ENCODE measurements at places on chromosomes 2 and 18.

DNA sequence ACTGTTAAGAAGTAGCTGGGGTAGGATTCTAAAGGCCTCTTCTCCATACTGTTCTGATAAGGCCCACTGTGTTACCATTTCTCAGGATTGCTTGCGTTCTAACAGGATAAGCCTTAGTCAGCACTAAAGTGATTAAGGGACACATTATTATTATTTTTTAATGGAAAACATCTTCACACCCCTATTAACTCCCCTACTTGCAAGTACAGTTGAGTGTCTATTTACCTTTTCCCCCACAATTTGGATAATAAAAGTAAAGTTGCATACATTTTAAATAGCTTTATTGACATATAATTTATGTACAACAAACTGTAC is 9.0 kb downstream of the REL start:
- no peak for DNase-seq

GRCh38 chr2:233441161-233442027 is 87.1 kb downstream of the DGKD start:
- no peak for DNase-seq

- no peak for DNase-seq
Measured at GRCh38 chr18:25675123-25675850, 323.3 kb upstream of the ZNF521 start.

- no peak for DNase-seq
Measured at GRCh38 chr18:80022613-80023012, 11.6 kb upstream of the RBFA start.

DNA sequence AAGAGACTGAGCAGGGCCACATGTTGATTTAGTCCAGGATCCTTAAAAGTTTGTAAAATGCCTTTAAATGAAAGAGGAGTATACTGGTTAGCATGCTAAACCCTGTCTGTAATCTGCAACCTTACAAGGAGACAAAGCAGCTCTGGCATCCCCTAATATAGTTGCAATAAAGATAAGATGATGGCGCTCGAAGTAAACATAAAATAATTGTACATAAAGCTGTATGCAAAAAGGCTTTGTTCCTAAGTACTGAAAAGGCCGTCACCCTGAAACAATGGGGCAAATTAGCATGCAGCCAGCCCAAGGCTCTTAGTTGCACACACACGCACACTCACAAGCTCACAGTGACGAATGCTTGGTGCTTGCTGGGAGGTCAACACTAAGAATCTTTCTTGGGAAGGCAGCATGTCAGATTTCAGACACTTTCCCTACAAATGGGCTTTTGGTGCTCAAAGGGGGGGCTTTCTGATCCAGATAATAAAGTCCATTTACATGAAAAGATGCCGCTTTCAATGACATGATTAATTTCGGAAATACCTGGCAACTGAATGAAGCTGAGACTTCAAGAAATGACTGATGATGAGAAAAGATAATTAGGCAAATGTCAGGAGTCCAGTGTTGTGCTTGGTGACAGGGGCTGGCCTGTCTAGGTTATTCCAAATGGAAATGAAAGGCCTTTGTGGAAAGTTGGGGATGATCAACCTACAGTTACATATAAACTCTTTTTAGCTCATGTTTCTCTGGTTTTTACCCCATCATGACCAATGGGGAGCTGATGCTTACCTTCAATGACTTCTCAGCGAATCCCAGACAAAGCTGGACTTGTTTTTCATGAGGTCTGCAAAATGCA is 370.3 kb downstream of the MEIS1 start:
- DNase-seq: no peak

DNA sequence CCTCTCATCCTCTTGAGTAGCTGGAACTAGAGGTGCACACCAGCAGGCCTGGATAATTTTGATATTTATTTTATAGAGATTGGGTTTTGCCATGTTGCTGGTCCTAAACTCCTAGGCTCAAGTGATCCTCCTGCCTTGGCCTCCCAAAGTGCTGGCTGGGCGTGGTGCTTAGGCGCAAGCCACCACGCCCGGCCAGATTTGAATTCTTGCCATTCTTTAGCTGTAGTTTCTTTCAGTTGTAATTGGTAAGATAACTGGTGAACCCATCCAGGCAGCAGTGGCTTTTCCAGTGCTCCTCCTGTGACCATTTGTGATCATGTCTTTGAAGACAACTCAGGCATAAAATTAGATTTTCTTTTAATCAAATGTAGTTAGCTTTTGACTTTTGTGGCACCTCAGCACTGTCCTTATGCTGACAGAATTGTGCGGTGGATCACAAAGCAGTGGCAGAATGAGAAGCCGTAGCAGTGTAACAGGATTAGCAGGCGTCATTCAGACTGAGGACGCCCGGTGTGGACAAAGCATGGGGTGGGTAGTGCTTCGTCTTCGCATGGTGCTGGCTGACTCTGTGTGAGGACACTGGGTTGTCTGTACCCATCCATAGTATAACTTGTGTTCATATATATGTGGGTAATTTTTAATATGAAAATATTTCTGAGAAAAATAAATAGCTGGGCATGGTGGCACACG is 30.0 kb upstream of the TOGARAM2 start:
- DNase-seq: no peak

- DNase-seq: no peak
Measured at GRCh38 chr2:239461291-239462190, 60.7 kb upstream of the HDAC4 start.

DNA sequence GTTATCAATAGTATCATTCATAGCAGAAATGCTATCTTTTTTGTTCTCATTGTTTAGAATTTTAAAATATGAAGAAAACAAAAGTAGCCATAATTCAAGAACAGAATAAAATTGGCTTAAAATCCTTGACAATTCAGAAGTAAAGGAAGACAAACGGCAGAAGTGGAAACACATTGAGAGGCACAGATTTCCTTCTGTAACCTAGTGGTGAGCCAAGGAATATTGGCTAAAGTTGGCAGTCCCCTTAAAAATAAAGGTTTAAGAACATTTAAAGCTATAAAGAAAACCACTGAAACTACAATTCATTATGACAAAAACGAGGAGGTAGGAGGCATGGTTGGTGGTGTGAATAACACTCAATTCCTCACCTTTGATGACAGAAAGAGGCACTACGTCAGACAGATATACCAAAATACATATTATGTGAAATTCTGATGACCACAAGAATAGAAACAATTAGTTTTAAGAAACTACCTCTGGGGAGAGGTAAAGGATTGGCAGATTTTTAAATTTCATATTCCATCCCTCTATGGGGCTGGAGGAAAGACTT is 42.3 kb downstream of the SFT2D3 start:
- no peak for DNase-seq

- no peak for DNase-seq
Measured at GRCh38 chr2:30172627-30173026, 25.8 kb downstream of the YPEL5 start.

- DNase-seq: no peak
Measured at GRCh38 chr2:160432633-160433032, 61.0 kb downstream of the RBMS1 start.

- no peak for DNase-seq
Measured at GRCh38 chr2:74921236-74921736, 37.2 kb upstream of the POLE4 start.

- DNase-seq: no peak
Measured at GRCh38 chr2:186835628-186836027, 13.3 kb downstream of the ZSWIM2 start.

DNA sequence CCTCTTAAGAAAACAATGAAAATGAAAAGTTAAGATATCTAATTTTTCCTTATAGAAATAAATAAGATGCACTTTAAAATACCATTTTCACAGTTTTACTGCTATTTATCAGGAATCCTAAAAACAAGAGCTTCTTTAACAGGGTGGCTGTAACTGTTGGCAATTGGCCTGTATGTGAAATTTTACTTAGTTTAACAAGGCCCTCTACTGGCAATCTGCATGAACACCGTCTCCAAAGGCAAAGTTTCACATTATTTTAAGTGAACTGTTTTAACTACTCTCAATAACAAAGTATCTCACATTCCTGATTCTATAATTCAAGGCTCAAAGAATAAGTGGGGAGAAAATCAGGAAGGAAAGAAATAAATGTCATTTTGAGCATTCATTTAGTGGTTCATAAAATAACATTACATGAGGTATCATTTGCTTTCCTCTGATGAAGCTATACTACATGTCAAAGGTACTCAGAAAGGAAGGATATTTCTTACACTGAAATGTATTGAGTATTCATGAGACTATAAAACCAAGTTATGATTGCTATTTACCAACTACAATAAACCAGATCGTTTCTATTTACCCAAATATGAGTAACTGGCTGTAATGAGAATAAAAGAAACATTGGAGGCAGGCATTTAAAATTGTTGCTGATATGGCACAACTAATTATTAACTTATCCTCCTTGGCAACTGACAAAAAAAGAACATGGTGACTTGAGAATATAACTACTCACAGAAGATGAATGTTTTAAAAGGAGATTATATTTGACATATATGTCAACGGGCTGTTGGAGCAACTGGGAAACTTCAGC is 7.0 kb downstream of the NCKAP5 start:
- no peak for DNase-seq

GRCh38 chr2:101277111-101277510 is 24.4 kb downstream of the CNOT11 start:
- no peak for DNase-seq

DNA sequence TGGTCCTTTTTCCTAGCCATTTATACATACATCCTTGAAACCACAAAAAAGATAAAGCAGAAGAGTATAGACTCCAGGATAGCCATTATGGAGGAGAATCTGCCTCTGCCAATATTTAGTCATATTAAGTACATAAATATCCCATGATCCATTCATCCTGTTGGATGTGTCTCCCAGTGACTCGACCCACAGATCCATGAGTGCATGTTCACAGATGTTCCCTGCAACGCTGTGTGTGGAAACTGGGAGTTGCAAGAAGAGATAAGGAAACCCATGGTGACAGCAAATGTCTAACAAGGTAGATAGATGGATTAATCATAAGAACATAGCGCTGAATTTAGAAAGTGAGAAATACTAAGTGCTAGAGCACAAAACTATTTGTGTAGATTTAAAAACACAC is 34.5 kb downstream of the STK39 start:
- DNase-seq: no peak

DNA sequence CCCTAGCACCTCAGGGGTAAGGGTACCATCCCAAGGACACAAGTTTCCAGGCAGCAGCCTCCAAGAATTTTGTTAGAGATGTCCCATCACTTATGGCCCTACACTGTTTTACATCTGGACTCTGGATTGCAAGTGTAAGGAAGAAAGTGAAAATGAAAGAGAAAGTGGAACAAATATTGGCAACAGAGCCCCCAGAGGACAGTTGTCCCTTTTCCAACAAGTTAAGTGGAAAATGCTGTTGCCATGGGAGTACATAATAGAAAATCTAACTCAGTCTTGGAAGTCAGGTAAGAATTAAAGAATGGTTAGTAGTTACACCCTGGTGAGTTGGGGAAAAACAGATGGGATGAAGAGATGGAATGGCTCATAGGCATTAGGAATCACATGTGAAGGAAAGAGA is 50.6 kb downstream of the TTC21B start:
- DNase-seq: no peak

DNA sequence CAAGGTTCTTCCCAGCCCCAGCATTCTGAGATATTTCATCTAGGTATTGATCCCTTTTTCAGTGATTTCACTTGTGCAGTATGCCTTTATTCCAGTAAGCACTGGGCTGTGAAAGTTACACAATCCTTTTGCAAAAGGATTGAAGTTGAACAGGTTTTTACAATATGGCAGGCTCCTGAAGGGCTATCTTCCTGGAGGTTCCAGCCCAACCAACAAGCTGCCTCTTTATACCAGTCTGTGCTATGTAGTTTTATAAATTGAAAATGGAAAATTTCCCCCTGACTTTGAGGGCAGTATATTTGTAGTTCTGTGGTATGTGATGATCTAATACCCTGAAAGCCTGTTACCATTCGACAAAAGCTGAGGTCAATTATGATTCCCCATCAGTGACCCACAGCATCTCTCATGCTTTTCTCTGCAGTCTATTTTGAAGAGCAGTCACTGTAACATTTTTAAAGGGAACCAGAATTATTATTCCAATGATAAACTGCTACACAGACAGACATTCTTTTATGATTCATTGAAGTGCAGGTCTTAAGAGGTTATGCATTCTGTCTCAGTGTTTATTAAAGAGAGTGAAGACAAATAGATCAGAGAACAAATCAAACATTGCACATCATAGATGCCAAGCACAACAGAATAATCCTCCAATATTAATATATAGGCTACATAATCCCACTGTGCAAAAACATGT is 35.2 kb upstream of the STPG4 start:
- DNase-seq: no peak

DNA sequence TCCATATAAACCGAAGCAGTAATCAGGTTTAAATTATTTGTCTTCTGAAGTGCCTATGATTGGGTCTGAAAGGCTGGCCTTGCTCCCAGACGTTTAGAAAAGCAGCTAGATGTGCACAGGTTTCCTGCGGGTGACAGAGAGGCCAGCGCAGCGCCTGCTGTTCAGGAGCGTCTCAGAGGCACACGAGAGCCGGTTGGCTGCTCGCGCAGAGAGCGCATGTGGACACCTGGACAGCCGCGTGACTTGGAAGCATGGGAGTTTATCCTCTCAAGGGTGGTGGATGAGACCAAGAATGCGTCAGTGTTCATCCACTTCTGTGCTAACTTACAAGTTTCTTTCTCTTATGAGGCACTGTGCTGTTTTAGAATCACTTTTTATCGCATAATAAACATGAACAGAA is 303.7 kb downstream of the PTGR3 start:
- DNase-seq: no peak

DNA sequence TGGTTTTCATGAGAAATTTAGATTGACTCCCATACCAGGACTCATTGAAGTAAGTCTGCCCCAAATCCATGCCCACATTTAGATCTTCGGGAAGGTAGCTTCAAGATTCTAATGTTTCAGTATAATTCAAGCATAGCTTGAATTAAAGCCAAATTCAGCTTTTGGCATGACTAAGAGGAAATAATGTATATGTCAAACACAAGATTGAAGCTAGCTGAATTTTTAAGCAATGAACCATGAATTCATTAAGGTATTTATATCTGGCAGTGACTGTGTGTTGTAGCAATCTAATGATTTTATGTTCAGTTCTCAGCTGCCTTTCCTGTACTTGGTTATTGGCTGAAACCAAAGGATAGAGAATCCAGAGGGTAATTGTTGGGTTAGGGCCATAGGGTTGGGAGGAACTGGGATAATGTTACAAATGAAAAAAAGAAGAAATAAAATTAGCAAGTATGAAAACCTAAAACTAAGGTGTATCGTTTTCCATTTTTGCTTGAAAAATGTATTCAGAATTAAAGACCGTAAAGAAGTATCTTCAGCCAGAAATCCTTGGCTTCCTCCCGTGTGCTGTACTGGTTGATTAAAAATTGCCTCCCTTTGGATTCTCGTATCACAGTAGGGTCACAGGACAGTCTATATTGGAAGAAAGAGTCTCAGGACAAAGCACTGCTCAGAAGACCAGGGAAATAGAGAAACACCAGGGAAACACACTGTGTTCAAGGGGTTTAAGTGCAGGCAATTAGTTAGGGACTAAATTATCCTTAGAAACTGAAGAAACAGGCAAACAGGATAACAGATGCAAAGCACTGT is 119.0 kb upstream of the FN1 start:
- no peak for DNase-seq

- DNase-seq: no peak
Measured at GRCh38 chr2:1538663-1539062, 125.4 kb downstream of the TPO start.

All from activated CD8-positive, alpha-beta memory T cell treated with anti-CD3 and anti-CD28 coated beads, Interleukin-2, amount 10 ng/mL, durations not matched to agents 7 days and 5 days (primary cell).